Transverse colon (tissue), 4 donors: ENCODE measurements at places on chromosomes 7 and 10. TPM values are rescaled to one million over a fixed set of nuclear protein-coding genes. Genes with fewer than 3 reads are reported as not detected.

DNA sequence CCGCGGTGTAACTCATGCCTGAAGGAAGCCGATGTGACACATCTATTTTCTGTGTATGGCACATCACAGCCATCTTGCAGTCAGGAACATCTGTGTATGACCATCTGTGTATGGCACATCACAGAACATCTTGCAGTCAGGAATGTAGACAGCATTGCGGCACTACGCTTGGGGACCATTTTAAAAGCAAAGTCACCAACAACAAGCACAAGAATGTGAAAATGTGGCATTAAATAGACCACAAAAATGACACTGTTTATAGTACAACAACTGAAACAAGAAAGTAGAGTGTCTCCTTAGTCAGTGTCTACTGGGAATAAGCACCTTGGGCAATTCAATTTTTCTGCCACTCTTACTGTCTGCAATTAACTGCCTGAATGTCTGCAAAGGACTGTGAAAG lies 124.4 kb downstream of the HGF start:
- H3K36me3 ChIP-seq = no peaks in the 10 kb centered on the region
- DNase-seq = no peak
- H3K4me3 ChIP-seq = no peak overlapping the region
- H3K27me3 ChIP-seq = no peaks in the 10 kb centered on the region
- no peak overlapping the region for H3K27ac ChIP-seq

- peak overlapping the region; percentile 0 for H3K27ac ChIP-seq
- no peaks in the 10 kb centered on the region for H3K27me3 ChIP-seq
- peaks cover 21% of the 10 kb centered on the region for H3K4me1 ChIP-seq
- H3K4me3 ChIP-seq = no peak overlapping the region
These were observed 103.3 kb downstream of the GRB10 start for GRCh38 chr7:50679218-50680007.

- H3K27me3 ChIP-seq = no peaks in the 10 kb centered on the region
- no peak for DNase-seq
- no peaks in the 10 kb centered on the region for H3K4me1 ChIP-seq
- H3K36me3 ChIP-seq = no peaks in the 10 kb centered on the region
- H3K27ac ChIP-seq = no peak overlapping the region
These were observed 950.7 kb upstream of the PHF14 start for GRCh38 chr7:10022957-10023356.

- no peaks in the 10 kb centered on the region for H3K4me1 ChIP-seq
- H3K4me3 ChIP-seq = no peak overlapping the region
- no peaks in the 10 kb centered on the region for H3K36me3 ChIP-seq
- no peak for DNase-seq
These were observed 22.2 kb upstream of the BAIAP2L1 start for GRCh38 chr7:98423043-98423442.

Gene RBP3
- not detected for total RNA-seq

Gene CRYGN
- total RNA-seq = not detected

Gene CPEB3
- 12.3 TPM for total RNA-seq
